ENCODE measurements at places on chromosomes 1 and 21. TPM values are rescaled to one million over a fixed set of nuclear protein-coding genes. Genes with fewer than 3 reads are reported as not detected.

DCST1 gene
- not detected for total RNA-seq

KRTAP19-1 gene
- total RNA-seq: not detected

PCAT6 gene
- 2.2 TPM for total RNA-seq

DNA sequence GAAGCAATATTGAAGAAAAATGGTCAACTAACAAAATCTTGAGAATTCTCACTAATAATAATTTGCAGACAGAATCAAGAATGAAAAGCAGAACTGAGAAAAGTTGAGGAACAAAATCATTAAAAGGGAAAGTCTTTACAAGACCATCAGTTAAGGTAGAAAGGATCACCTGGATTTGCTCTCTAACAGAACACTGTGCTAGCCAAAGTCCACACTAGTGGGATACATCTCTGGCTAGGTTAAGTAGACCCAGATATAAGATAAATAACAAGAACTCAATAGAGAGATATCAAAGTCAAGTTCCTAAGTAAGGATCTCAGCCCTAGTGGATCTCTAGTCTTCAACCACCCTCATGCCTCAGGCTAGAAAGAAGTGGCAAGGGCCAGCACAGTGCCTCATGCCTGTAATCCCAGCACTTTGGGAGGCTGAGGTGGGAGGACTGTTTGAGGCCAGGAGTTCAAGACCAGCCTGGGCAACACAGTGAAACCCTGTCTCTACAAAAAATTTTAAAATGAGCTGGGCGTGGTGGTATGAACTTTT is 19.6 kb downstream of the IPP start:
- DNase-seq: no peak

GRCh38 chr1:40976952-40977690 is 2.4 kb upstream of the CTPS1 start:
- DNase-seq: no peak

DNA sequence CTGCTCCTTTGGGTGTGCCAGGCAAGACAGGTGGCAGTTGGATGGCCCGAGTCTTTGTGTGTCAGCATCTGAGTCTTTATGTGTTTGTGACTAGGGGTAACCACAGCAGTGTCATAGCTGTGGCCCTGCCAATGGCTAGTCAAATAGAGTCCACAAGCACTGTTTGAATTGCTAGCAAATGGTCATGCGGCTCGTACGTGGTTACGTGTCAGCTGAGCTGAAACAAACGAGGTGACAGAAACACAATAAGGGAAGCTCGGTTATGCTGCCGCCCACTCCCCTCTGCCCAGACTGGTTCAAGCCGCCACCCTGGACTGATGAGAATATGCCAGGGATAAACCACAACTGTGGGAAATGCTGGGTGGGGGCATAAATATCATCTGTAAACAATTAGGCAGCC is 174.3 kb upstream of the LMO4 start:
- no peak for DNase-seq

GRCh38 chr21:23101111-23101510 is 2102.9 kb downstream of the NCAM2 start:
- DNase-seq: no peak

- DNase-seq: no peak
These were observed 71.7 kb upstream of the ANGPTL1 start for GRCh38 chr1:178942285-178943198.

Data from Panc1 (cell line).